HCEC 1CT (cell line): ENCODE measurements at places on chromosomes 1 and 21.
A peak's percentile ranks its signal among the peaks of the same experiment; 100 is the strongest.

GRCh38 chr21:34133802-34134201 is 60.4 kb downstream of the MRPS6 start:
- no peak for DNase-seq

- DNase-seq: no peak
These were observed 13.6 kb upstream of the RGS4 start for GRCh38 chr1:163055531-163055930.

DNA sequence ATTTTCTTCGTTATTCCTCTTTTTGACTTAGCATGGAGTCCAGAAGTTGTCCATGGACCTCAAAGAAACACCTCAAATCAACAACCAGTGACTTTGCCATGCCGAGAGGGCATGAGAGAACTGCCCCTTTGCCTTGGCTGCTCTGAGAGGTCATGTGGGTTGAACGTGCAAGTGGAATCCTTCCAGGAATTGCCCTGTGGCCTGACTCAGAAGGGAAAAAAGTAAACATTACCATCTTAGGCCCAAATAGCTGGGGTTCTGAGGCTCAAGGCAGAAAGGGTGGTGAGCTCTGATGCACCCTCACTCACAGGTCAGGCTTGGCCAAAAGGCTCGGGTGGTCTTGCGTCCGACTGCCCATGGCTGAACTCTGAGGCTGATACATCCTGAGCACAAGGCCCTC is 15.1 kb downstream of the STUM start:
- no peak for DNase-seq

GRCh38 chr1:88661951-88662699 is 21.9 kb upstream of the PKN2 start:
- DNase-seq: no peak

DNA sequence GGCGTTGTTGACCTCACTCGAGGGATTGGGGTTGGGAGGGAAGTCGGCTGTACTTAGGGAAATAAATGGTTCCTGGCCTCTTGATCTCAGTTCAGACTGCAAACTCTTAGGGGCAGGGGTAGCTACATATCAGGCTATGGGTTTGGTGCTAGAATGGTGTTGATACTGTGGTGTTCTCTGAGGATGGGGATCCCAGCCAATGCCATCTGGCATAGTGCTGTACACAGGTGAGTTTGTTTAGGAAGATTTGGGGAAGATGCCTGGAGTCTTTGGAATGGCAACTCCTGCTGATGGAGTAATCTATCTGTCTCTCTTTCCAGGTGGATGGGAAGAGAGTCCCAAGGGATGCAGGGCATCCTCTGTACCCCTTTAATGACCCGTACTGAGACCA is 14.3 kb upstream of the NASP start:
- DNase-seq: no peak

GRCh38 chr1:32500387-32501209 is 35.7 kb downstream of the ZBTB8B start:
- DNase-seq: peak; percentile 55

- peak; percentile 99 for DNase-seq
These were observed 76.3 kb upstream of the LMO4 start for GRCh38 chr1:87252406-87252805.

DNA sequence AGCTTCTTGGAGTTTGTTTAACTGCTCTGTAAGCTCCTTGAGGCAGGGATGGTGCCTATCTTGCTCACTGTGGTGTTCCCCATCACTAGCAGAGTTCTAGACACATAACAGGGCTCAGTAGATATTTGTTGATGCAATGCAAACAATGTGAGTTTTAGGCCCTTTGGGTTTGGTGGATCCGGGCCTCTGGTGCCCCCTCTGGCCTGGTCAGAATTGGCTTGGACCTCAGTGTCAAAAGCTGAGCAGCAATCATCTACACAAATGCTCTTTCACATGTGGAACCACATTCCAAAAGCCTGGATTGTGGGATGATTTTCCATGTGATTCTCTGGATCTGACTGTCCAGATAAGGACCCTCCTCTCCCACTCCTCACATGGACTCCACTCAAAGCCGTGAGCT is 53.4 kb upstream of the BCAR3 start:
- peak; percentile 45 for DNase-seq

DNA sequence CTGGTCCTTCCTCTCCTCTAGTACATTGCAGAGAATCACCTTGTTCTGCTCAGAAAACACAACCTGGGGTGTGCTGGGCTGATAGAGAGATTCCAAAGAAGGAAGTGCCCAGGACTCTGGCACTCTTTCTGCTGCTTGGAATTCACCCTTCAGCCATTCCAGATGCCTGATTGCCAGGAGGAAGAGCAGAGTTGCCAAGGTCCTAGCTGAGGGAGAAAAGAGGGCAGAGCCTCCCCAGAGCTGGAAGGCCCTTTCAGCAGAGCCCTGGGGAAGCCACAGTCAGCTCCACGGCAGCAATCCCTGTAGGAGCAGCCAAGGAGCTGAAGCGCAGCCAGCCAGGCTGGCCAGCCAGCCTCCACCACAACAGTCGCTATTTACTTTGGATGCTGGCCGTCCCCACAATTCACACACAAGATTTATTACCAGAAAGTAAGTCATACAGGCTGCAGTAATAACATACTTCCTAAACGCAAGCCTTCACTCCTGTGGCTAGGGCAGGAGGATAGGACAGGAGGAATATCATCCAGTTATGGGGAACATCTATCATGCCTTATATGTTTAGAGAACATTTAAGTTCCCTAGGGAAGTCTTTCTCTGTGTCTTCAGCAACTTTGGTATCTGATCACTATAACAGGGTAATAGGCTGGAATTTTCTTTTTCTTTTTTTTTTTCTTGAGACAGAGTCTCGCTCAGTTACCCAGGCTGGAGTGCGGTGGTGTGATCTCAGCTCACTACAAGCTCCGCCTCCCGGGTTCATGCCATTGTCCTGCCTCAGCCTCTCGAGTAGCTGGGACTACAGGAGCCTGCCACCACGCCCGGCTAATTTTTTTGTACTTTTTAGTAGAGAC is 36.6 kb upstream of the SLC44A3 start:
- peak; percentile 84 for DNase-seq

DNA sequence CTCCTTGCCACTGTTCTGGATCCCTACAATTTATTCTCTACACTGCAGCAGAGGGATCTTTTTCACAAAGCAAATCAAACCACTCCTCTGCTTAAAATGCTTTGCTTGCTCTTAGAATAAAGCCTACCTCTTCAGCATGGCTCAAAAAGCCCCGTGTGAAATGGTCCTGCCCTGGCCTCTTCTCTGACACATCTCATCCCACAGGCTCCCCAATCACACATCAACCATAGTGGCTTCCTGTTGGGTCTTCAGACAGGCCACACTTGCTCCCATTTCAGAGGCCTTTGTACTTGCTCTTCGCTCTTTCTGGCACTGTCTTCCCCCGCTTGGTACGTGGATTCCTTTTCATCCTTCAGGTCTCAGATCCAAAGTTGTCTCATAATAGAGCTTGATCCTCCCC is 44.3 kb upstream of the PLXNA2 start:
- DNase-seq: no peak

DNA sequence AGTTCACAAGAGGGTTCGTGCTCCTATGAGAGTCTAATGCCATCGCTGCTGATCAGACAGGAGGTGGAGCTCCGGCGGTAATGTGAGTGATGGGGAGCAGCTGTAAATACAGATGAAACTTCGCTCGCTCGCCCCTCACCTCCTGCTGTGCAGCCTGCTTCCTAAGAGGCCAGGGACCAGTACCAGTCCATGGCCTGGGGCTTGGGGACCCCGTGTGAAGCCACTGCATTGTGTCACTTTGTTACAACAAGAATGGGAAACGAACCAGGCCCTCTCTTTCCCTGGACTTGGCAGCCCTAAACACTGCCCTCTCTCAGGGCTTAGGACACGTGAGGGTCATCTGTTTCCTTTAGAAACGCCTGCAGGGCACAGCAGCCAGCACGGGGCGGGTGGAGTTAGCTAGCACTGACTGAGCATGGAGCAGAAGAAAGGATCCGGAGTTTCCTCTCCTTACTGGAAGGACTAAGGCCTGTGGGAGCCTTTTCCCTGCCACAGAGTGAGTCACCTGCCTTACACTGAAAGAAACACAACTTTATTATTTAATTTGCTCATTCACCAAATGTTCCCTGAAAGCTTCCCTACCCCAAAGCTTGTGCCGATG is 185.2 kb upstream of the TMEM51 start:
- DNase-seq: peak; percentile 34

- DNase-seq: no peak
These were observed 37.2 kb upstream of the PDC start for GRCh38 chr1:186498071-186498470.

- DNase-seq: no peak
These were observed 42.4 kb downstream of the TNFSF4 start for GRCh38 chr1:173164686-173165085.

GRCh38 chr21:39796466-39796865 is 51.5 kb downstream of the IGSF5 start:
- no peak for DNase-seq

- DNase-seq: peak; percentile 29
These were observed 188.9 kb upstream of the EDN2 start for GRCh38 chr1:41673378-41673777.

DNA sequence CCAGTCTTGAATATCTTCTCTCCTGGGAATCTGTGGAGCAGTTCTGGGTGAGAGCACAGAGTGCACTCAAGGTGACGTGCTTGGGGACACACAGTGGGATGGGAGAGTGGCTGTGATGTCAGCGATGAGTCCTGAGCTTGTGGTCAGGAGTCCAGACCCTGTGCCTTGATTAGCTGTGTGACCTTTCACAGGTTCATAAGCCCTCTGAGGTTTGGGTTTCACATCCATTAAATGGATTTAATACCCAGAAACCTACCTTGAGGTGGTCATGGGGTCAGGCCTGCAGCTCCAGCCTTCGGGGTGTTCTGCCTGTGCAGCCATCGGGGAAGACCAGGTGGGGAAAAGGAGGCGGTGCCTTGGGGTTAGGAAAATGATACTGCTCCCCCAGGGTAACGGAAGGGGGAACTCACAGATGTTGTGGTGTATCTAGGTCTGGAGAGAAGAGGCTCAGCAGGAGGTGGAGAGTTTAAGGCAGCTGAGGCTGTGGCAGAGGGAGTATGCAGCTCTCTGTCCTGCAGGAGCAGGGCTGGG is 38.5 kb upstream of the ETV3 start:
- DNase-seq: no peak

DNA sequence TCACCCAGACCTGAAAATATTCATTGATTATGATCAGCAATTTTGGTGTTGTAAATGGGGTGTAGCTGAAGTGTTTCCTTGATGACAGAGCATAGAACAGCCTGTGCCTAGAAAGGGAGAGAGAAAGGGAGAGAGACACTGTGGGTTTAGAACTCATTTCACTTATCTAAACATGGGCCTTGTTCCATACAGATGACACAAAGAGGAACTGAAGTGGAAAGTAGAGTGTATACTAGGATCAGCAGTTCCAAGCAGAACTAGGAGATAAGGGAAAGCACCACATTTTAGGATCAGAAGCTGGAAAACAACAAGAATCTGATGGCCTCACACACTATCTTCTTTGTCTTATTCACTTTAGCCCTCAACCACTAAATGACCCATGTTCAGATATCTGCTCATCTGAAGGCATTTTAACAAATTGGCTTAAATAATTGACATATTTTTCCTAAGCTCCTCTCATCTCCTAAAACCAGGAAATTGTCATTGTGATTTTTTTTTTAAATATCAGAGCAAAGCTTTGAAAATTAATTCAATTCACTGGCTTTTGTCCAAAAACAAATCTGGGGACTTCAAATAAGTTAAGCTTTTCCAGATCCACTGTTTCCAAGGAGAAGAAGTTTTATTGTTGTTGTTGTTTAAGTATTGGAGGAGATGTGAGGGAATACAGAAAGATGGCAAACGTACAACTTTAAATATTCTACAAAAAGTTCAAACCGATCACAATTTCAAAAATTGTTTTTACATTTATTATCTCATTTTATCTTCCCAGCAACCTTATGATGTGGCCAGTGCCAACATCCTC is 103.8 kb downstream of the LYPLAL1 start:
- no peak for DNase-seq

GRCh38 chr1:59092126-59092525 is 204.8 kb upstream of the FGGY start:
- peak; percentile 37 for DNase-seq

DNA sequence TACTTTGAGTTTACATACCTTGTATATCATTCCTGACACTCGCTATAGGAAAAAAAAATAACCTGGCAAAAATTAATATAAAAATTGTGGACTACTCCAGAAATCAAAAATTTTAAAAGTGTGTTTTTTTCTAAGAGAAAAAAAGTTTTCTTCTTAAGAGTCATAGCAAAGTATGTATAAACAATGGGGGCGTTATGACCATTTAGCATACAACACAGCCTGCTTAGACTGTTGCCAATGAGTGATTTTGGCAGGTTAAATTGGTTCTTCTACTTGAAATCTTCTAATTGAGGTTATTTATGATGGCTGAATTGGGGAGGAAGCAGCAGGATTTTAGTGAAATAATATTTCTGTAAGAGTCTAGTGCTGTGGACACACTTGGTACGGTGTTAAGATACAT is 130.5 kb upstream of the USH2A start:
- no peak for DNase-seq

- peak; percentile 42 for DNase-seq
These were observed 137.3 kb downstream of the NAV1 start for GRCh38 chr1:201676197-201676596.

DNA sequence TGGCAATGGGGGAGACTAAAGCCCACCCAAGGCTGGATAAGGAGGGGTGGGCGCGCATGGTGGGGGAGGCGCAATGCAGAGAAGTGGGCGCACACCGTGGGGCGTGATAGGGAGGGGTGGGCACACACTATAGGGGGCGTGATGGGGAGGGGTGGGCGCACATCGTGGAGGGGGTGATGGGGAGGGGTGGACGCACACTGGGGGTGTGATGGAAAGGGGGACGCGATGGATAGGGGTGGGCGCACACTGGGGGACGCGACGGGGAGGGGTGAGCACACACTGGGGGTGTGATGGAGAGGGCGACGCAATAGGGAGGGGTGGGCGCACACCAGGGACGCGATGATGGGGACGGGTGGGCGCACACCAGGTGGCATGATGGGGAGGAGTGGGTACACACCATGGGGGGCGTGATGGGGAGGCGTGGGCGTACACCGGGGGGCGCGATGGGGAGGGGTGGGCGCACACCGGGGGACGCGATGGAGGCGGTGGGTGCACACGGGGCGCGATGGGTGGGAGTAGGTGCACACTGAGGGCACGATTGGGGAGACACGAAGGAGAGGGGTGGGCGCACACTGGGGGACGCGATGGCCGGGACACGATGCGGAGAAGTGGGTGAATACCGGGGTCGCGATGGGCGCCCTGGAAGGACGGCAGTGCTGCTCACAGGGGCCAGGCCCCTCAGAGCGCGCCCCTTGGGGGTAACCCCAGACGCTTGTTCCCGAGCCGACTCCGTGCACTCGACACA is 929 bp downstream of the SUMO3 start:
- no peak for DNase-seq

DNA sequence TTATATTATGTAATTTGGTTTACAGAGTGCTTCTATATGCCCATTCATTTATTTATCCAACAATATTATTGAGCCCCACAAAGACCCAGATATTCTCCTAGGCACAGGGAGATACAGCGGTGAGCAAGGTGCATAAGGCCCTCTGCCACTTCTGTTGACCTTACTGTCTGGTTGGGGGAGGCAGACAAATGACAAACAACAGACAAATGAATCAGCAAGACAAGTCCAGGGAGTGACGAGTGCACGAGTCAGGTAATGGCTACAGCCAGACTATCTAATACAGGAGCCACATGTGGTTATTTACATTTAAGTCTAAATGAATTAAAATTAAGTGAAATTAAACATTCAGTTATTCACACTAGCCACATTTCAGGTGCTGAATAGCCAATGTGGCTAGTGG is 22.0 kb upstream of the BCAR3 start:
- DNase-seq: peak; percentile 38

- DNase-seq: no peak
These were observed 127.9 kb downstream of the CLIC6 start for GRCh38 chr21:34796518-34797200.

GRCh38 chr1:48263041-48263440 is 40.5 kb downstream of the SLC5A9 start:
- DNase-seq: no peak
